GF-D8 (cell line): ENCODE measurements at places on chromosomes 16 and 17.

DNA sequence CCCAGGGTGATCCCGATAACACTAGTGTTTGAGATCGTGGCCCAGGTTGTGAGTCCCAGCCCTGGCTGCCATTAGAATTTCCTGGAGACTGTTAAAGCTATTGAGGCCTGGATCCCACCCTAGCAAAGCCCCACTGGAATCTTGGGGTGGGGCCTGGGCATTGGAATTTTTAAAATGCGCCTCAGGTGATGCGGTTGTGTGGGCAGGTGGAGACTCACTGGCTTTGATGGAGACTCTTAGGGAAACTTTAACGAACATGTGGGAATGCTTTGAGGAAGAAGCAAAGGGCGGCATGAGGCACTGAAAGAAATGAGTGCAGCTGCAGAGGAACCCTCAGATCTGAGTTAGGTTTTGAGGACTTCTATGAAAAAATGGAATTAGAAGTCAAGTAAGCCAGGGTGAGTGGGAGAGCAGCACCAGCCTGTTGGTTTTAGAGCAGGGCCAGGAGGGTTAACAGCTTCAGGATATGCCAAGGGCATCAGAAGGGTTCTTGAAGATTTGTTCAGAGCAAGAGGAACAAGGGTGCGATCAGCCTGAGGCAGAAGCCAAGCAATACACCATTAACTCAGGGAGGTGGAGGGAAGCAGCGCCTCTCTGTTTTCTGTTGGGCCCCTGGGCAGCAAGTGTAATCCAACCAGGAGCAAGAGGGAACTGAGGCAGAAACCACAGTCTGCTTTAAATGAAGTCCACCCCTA lies 42.5 kb downstream of the KSR1 start:
- no peak for DNase-seq

DNA sequence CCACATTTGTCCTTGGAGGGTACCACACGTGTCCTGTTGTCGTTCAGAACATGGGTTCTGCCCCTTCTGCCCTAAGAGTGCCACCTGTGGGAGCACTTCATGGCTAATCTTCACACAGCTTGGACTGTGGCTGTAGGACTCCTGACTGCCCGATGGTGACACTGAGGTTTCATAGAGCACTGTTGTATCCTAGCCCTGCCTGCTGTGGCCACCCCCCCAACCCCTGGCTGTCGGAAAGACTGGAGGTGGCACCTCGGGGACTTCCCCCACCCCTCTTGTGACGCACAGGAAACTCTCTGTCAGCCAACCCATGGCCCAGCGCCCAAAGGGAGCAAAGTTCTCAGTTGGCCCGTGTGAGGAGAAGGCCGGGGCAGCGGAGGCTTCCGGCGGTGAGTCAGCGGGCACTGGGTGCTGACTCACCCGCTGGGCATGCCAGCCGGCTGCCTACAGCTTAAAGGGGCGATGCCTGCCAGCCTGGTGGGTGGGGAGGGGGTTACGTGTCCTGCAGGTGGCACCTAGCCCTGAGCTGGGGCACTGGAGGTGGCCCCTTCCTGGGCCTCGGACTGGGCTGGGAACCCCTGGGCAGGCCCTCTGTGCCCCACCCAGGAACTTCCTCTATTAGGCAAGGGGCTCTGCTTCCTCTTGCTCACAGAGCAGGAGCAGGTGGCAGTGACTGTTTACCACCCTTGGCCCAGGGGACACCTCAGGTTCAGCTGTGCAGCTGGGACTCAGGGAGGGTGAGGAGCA lies 3.4 kb downstream of the MAP2K3 start:
- peak; percentile 83 for DNase-seq

DNA sequence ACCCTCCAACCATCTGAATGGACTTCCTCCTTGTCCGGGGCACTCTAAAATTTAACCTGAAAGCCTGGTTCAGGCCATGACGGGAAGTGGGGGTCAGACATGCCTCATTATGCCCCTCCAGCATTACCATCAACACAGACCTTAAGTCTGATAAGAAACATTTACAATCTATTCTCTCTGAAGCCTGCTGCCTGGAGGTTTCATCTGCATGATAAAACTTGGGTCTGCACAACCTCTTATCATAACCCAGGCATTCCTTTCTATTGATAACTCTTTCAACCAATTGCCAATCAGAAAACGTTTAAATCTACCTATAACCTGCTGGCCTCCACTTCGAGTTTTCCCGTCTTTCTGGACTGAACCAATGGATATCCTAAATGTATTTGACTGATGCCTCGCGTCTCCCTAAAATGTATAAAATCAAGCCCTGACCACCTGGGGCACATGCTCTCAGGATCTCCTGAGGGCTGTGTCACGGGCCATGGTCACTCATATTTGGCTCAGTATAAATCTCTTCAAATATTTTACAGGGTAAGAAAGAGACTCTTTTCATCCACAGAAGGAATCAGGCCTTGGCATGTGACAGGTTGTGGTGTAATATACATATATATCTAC lies 45.6 kb downstream of the LYRM1 start:
- DNase-seq, result no peak

DNA sequence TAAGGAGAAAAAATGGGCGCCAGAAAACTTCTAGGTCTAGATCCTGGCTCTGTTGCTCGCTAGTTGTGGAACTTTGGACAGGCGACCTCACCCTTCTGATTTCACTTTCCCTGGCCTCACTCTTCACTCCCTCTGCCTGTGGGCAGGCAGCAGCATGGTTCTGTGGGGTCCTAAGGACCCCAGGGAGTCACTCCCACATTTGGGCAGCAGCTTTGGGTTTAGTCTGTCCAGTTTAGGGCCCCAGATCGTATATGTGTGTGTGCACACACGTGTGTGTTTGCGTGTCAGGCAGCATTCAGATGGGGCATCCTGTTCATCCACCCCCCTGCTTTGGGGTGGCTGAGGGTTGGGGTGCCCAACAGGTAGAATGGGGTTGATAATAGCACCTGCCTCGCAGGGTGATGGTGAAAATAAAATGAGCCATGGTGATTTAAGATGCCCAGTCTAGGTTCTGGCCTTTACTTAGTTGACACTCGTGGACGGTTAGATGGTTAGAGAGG lies 102.2 kb downstream of the RAB11FIP4 start:
- no peak for DNase-seq

DNA sequence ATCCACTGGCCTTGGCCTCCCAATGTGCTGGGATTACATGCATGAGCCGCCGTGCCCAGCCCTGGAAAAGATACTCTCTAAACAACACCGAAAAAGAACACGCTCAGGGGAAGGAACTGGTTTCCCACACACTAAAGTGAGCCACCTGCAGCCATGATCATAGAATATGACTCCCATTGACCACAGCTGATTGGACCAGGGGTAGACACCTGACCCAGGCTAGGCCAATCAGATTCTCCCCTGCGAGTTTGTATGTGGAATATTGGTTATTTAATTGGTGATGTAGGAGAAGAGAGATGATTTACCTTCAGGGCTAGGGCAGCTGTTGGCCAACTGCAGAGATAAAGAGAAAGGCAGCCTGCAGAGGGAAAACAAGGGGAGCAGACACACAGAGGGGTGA lies 9.0 kb upstream of the GGA2 start:
- DNase-seq, result no peak

- DNase-seq, result no peak
These were observed 142.0 kb downstream of the CPPED1 start for GRCh38 chr16:12661656-12662172.

DNA sequence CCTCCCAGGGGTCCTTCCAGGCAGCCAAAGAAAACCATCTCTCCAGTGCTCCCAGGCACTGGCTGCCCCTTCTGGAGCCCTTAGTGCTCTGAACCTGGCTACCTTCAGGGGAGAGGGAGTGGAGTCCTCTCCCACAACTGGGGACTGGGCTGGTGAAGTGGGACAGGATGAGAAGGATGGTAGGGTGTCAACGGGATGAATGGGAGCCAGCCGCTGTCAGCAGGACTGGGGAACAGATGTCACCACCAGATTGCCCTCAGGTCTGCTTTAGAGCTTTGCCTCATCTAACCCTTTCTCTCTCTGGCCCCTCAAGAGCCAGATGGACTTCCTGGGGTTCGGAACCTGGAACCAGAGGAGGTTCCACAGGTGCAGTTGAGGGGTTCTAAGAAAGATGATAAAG lies 488 bp upstream of the SEBOX start:
- DNase-seq, result no peak

DNA sequence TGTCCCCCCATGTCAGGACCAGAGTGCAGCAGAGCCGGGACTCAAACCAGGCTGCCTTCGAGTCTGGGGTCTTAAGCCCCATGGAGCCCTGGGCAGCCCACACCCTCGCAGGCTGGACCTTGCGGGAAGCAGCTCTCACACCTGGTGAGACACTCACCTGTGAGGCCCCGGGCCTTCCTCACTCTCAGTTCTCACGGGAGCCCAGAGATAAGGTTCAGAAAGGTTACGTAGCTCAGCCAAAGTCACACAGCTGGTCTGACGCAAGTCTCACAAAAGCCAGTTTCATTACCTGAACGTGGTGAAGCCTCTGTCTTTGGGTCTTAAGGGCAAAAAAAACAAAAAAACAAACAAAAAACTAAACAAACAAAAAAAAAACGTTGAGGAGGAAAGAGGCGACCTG lies 32.8 kb upstream of the SSTR5 start:
- no peak for DNase-seq

- no peak for DNase-seq
These were observed 20.8 kb upstream of the PLLP start for GRCh38 chr16:57305159-57305811.

GRCh38 chr17:33302394-33302793 lies 9.3 kb upstream of the ASIC2 start:
- no peak for DNase-seq
